ENCODE measurements at places on chromosomes 2 and 18. TPM values are rescaled to one million over a fixed set of nuclear protein-coding genes. Genes with fewer than 3 reads are reported as not detected.

SFT2D3 gene
- 6.9 TPM for total RNA-seq

TUBB8B gene
- not detected for total RNA-seq

COLEC11 gene
- 0.61 TPM for total RNA-seq

MEP1B gene
- 0.07 TPM for total RNA-seq

FTCDNL1 gene
- total RNA-seq, result 3.2 TPM
